ENCODE measurements at places on chromosomes 5 and 9.
A peak's percentile ranks its signal among the peaks of the same experiment; 100 is the strongest.

GRCh38 chr9:131019388-131020239 is 10.6 kb downstream of the LAMC3 start:
- peak; percentile 78 for DNase-seq

DNA sequence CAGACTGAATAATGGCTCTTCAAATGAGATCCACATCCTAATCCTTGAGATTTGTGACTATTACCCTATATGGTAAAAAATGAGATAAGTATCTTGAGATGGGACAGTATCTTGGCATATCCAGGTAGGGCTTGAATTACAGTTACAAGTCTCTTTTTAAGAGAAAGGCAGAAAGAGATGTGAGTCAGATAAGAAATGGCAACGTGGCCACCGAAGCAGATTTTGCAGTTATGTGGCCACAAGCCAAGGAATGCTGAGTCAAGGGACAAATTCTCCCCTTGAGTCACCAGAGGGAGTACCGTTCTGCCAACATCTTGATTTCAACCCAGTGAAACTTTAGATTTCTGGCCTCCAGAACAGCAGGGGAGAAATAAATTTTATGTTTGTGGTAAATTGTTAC is 1983.0 kb upstream of the C9orf72 start:
- peak; percentile 59 for DNase-seq

DNA sequence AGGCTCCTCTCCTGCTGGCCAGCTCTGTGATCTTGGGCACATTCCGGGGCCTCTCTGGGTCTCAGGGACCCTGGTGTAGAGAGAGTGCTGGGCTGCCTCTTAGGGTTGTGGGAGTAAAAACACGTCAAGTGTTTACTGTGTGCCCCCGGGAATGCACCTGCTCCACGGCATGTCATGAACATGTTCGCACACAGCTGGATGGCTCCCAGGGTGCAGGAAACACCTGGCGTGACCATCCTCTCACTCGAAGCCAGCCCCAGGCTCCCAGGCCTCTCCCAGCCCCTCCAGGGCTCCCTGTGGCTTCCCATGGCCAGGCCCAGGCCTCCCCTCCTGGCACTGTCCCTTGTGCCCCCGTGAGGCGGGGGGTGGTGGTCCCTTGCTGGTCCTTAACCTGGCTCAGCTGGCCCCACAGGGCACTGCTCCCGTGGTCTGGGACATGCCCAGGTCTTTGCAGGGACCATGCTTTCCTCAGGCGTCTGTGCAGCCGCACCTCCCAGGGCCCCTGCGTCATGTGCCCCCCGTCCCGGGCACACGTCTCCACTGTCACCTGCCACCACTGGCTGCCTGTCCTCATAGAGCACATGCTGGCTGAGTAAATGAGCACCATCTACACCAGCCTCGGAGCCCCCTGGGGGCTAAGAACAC is 44.9 kb downstream of the SLC6A3 start:
- DNase-seq: no peak

DNA sequence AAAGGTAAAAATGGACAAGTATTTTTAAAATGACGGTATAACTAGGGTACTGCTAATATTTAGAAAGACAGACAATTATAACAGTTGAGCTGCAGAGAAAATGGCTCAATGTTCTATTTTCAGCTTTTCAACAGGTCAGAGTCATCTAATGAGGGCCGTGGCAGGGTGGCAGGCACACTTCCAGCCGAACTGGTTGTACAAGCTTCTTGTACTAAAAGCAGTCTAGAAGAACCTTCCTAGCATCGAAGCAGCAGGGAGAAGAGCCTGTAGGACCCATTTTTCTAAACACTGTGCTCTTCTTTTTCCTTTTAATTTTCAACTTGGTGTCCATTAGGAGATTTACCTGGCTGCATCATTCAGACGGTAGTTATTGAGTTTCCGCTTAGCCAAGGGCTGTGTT is 85.6 kb downstream of the SLC28A3 start:
- DNase-seq: no peak

DNA sequence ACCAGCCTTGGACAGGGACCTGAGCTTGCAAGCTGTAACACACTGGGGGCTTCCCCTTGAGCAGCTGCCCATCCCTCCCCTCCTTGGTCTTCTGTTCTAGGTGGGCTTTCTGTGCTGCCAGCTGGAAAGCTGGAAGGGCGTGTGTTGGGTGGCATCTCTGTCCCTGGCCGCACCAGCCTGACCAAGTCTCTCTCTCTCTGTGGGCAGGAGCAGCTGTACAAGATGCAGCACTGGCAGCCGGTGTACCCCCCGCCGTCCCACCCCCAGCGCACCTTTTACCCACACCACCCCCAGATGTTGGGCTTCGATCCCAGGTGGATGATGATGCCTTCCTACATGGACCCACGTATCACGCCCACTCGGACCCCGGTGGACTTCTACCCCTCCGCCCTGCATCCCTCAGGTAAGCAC is 32.1 kb upstream of the POMT1 start:
- no peak for DNase-seq

DNA sequence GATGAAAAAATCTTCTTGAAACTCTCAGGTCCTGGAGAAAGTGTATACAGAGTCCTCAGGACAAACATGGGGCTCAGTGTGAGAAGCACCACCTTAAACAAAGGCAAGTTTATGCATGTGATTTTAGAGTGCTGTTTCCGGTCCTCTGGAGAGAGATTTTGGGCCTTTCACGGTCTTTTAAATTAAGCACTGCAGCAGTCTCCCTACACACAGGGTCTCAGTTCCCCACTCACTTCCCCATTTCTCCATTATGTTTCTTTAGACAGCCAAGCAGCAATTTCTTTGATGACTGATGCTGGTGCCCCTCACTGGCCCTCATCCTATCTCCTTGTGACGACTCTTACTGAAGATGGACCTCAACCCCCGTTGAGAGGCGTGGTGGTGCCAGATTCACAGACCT is 220.2 kb upstream of the CLINT1 start:
- no peak for DNase-seq

GRCh38 chr5:74334062-74334761 is 306.3 kb downstream of the ENC1 start:
- DNase-seq: no peak

DNA sequence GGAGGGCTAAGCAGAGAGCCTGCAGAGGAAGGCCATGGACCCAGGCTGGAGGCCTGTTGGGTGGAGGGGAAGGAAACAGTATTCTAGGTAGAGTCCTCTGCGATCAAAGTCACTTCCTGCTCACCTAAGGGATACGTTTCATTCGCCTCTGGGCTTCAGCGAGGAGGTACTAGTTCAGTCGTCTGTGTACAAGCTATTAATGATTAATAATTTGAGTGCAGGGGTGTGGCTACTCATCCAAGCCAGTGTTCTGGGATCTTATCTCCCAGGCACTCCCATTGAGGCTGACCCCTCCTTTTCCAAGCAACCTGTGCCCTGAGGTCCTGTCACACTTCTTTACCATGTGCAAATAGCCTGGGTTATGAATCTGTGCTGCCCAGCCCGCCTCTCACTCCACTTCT is 25.2 kb downstream of the RALGPS1 start:
- DNase-seq: no peak

DNA sequence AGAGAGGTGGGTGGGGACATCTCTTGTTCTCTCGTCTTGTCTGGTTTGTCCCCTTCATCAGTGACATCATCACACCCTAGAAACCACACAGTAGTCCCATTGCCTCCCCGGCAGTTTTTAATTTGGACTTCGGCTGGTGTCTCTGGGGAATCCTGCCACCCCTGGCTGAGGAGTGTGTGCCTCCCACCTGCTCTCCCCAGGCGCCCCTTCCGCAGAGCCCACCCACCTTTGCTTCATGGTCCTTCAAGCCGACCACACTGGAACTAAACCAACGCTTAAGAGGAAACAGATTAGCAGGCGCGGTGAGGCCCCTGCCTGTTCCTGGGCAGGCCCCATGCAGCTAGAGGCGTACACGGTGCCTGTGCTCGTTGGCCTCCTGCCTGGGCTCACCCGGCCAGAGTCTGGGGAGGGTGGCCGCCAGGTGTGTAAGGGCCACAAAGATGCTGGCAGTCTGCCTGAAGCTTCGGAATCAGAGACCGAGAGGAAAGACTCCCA is 107.6 kb upstream of the SPRY4 start:
- DNase-seq: no peak

- no peak for DNase-seq
These were observed 28.4 kb upstream of the EBF1 start for GRCh38 chr5:159128070-159128541.

- DNase-seq: no peak
These were observed 41.6 kb downstream of the ADAMTS2 start for GRCh38 chr5:179303451-179304200.

DNA sequence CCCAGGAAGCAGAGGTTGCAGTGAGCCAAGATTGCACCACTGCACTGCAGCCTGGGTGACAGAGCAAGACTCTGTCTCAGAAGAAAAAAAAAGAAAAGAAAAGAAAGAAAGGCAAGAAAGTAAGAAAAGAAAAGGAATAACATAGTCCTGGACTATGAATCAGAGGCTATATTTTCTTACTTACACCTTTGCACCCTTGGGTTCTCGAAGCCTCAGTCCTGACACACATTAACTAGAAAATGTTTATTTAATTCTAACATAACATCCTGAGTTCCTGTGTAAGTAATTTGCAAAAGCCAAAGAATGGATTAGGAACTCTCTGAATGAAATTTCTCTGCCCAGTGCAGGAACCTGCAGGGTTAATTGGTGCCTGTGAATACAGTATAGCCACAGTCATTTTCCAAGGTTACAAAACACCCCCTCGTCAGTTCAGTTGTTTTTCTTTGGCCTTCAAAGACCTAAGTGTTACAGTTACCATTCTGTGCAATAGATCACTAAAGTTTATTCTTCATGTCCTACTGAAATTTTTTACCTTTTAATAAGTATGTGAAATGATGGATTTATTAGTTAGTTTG is 147.6 kb downstream of the SV2C start:
- DNase-seq: no peak

DNA sequence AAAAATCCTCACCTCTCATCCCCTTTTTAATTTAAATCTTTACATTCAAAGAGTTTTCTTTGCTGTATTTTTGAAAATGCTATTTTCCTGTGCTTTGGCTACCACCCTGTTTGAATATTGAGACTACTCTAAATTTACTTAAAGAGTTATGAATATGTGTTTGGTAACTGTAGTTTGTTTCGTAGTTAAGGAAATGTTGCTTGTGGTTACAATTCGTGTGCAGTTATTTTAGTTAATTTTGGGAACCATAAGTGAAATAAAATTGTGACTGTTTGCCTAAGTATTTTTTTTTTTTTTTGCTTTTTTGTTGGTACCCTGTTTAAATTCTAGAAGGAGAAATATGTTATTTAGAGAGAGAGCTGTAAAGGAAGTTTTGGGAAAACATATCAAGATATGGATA is 78.7 kb downstream of the XRCC4 start:
- no peak for DNase-seq

GRCh38 chr9:88936132-88936531 is 55.1 kb upstream of the S1PR3 start:
- no peak for DNase-seq

DNA sequence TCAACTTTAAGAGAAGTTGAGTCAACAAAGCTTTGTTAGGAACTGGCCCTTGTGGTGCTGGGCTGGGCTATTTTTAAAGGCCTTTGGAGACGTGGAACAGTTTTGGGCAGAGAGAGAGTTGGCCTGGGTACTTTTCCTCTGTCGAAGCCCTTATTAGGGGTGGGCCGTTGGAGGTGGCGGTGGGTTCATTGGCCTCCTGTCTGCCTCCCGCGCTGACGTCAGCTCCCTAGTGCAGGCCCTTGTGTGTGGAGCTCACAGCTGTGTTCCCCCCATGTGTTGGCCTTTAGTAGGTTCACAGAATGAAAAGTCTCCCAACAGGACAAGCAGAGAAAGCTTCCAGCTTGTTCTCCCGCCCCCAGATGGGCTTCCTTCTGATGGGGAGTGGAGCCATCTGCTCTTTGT is 2.7 kb downstream of the NCS1 start:
- no peak for DNase-seq

DNA sequence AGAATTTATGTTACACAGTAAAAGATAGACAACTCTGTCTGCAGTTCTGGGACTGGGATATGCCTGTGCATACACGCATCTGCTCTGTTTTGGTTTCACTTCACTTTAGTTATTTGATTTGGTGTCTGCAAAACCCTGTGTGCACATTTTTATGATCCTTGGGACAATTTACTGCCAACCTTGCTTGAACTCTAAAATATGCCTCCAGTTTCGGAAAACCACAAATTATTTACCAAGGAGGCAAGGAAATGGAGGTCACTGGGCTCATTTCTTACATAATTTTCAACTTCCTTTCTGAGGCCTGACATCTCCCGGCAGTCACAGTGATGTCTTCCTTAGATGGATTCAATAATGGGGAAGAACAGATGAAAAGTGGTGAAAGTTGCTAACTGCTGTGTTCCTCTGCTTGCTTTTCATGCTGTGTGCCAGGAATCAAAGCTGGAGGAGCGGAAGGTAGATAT is 61.2 kb upstream of the TAF11L2 start:
- DNase-seq: no peak

DNA sequence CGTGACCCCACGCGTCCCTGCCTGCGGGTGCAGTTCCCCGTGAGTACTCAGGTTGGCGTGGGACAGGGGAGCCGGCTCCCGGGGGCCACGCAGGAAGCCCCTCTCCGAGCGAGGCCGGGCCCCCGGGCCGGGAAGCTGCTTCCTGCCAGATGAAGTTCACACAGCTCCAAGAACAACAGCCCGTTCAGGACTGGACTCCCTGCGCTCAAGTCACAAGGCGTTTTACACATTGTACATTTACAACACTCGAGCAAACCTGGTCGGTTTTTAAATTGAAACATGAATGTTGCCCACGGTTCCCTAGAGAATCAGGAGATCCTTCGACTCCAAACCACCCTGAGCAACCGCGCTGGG is 22.4 kb downstream of the SLC9A3 start:
- no peak for DNase-seq

DNA sequence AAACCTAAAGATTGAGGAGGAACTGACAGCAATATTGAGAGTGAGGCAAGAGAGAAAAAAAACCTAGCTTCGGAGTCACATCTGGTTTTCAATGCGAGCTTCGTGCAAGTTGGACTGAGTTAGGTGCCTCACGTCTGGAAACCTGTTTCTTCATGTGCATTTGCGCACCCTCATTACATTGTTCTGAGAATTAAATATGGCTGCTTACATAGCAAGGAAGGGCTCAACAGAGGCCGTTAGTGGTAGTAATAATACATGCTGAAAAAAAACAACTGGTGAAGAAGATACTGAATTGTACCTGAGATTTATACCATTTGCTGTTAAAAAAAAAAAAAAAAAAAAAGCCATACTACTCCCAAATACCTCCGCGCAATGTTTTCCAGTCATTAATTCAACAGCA is 18.6 kb downstream of the DNAJA1 start:
- peak; percentile 20 for DNase-seq

DNA sequence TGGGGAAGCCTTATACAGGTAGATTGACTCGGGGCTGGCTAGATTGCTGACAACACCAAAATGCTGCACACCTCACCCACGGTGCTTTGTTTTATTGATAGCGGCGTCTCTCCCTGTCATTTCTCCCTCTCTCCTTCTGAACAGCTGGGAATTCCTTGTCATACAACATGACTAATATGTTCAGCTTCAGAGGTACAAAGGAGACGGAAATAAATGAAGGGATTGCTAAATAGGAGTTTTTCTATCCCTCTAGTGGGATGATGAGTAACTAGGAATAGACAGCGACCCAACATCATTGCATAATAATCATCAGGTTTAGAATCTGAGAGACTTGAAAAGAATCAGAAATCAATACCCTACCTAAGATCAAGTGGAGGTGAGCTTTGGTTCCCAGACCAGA is 337.7 kb upstream of the PANK3 start:
- DNase-seq: peak; percentile 32

GRCh38 chr9:117344892-117345660 is 69.8 kb downstream of the ASTN2 start:
- DNase-seq: no peak

GRCh38 chr9:101460965-101461364 is 25.4 kb upstream of the ALDOB start:
- no peak for DNase-seq

Measured in foreskin fibroblast (primary cell).